H1 (cell line): ENCODE measurements at places on chromosomes 5 and 9. TPM values are rescaled to one million over a fixed set of nuclear protein-coding genes. Genes with fewer than 3 reads are reported as not detected.

SOHLH1 gene
- not detected in 2 replicates for total RNA-seq

GLRA1 gene
- total RNA-seq: not detected in 2 replicates

DRD1 gene
- total RNA-seq: 0.08 and 0.19 TPM in 2 replicates

NUP188 gene
- 95.0 and 111 TPM in 2 replicates for total RNA-seq

RASGRF2 gene
- 27.7 and 29.5 TPM in 2 replicates for total RNA-seq

STC2 gene
- total RNA-seq: 40.0 and 53.1 TPM in 2 replicates

JAKMIP2 gene
- total RNA-seq: 13.4 and 13.6 TPM in 2 replicates

SEC61B gene
- 155 and 163 TPM in 2 replicates for total RNA-seq

HTR1A gene
- 3.8 and 4.7 TPM in 2 replicates for total RNA-seq

DNM1 gene
- total RNA-seq: 43.7 and 62.7 TPM in 2 replicates

ADAMTS13 gene
- total RNA-seq: 5.1 and 5.8 TPM in 2 replicates

STXBP1 gene
- total RNA-seq: 60.9 and 61.9 TPM in 2 replicates

NEUROG1 gene
- not detected in 2 replicates for total RNA-seq

DNA sequence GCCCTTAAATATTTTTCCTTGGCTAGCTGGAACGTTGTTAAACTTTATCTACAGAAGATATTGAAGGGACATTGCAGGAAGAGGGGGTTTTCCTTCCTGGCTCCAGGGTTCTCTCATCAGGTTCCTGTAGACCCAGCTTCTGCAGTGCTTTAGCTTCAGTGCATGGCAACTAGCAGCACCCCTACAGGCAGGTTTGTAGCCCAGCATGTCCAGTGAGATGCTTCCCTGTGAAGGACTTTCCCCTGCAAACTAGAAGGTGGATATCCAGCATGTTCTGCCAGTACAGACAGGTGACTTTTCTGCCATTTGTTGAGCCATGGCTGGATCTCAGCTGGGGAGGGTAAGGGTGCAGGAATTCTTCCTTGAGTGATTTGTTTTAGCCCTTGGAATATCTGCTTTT lies 10.4 kb downstream of the CCL28 start:
- no peaks in the 10 kb centered on the region for H3K36me3 ChIP-seq
- H3K4me3 ChIP-seq: no peak overlapping the region
- peaks cover 2% of the 10 kb centered on the region for H3K27me3 ChIP-seq
- no peaks in the 10 kb centered on the region for H3K4me1 ChIP-seq

- H3K27me3 ChIP-seq: no peaks in the 10 kb centered on the region
- no peaks in the 10 kb centered on the region for H3K36me3 ChIP-seq
- no peak overlapping the region for H3K4me3 ChIP-seq
- no peak for DNase-seq
These were observed 242.9 kb downstream of the MCTP1 start for GRCh38 chr5:95042037-95042436.

- H3K27ac ChIP-seq: no peak overlapping the region
- no peak overlapping the region for H3K4me3 ChIP-seq
- no peaks in the 10 kb centered on the region for H3K36me3 ChIP-seq
- no peak for DNase-seq
These were observed 128.3 kb downstream of the C5orf15 start for GRCh38 chr5:133840168-133840567.

- no peaks in the 10 kb centered on the region for H3K4me1 ChIP-seq
- DNase-seq: no peak
- H3K27ac ChIP-seq: no peak overlapping the region
- H3K27me3 ChIP-seq: no peaks in the 10 kb centered on the region
- no peak overlapping the region for H3K4me3 ChIP-seq
- no peaks in the 10 kb centered on the region for H3K36me3 ChIP-seq
These were observed 243.7 kb downstream of the MPDZ start for GRCh38 chr9:13035822-13036221.

- H3K27ac ChIP-seq: no peak overlapping the region
- DNase-seq: no peak
- H3K27me3 ChIP-seq: no peaks in the 10 kb centered on the region
These were observed 4.1 kb downstream of the QSOX2 start for GRCh38 chr9:136241542-136241941.

- DNase-seq: no peak
- H3K27ac ChIP-seq: no peak overlapping the region
- H3K27me3 ChIP-seq: no peaks in the 10 kb centered on the region
- H3K4me1 ChIP-seq: no peaks in the 10 kb centered on the region
These were observed 17.9 kb upstream of the PAM start for GRCh38 chr5:102737161-102737560.

DNA sequence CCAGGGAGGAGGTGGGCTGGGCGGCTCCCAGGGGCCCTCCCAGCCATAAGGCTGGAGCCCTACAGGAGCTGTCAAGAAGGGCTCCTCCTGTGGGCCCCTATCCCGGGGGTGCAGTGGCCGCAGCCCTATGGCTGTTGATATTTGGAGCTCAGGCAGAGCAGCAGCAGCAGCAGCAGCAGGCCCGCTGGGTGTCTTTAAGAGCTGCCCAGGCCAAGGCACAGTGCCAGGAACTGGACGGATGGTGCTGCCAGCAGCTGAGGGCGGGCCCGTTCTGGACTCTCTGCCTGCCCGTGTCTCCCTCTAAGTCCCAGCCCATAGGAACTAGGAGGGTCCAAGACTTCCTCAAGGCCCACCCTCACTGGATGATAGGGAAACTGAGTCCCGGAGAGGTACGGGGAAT lies 3.6 kb downstream of the AK1 start:
- no peaks in the 10 kb centered on the region for H3K27me3 ChIP-seq
- DNase-seq: no peak
- no peak overlapping the region for H3K27ac ChIP-seq
- no peaks in the 10 kb centered on the region for H3K36me3 ChIP-seq
- H3K4me1 ChIP-seq: peaks cover 7% of the 10 kb centered on the region

DNA sequence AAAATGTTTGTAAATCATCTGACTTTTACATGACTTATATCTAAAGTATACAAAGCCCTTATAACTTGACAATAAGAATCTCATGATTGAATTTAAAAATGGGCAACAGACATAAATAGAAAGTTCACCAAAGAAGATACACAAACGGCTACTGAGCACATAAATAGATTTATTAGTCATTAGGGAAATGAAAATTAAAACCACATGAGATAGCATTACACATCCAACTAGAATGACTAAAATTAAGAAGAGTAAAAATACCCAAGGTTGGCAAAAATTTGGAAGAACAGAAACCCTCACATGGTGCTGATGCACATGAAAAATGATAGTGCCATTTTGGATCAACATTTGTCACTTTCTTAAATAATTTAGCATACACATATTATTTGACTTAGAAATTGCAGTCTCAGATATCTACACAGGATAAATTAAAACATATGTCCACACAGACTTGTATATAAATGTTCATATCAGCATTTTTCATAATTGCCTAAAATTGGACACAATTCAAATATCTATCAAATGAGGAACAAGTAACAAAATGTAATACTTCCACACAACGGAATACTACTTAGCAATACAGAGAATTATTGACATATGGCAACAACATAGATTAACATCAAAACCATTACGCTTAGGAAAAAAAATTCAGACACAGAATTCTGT lies 359.1 kb upstream of the DAB2 start:
- H3K4me3 ChIP-seq: no peak overlapping the region
- H3K4me1 ChIP-seq: 0 out of 2 replicates have a peak, but pooled peaks cover 1% of the 10 kb centered on the region
- DNase-seq: no peak

DNA sequence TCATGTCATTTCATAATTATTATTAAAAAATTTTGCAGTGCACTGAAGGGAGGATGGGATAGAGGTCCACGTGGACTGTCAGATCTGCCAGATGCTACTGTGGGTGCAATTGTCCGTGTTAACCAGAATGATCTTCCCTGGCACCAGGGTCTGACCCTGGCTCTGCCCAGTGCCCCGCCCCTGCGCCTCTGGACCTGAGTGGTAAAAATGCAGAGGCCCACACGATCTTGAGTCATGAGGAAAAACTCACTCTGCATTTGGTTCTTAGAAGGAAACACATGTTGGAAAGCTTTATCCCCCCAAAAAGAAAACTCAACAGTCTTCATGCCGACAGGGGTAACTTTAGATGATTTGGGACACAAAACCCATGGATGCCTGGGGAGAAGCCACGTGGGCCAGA lies 20.1 kb upstream of the BARX1 start:
- H3K27ac ChIP-seq: no peak overlapping the region
- H3K4me1 ChIP-seq: no peaks in the 10 kb centered on the region
- H3K4me3 ChIP-seq: no peak overlapping the region
- H3K36me3 ChIP-seq: no peaks in the 10 kb centered on the region

- peak overlapping the region; percentile 63 for H3K4me3 ChIP-seq
- H3K27ac ChIP-seq: no peak overlapping the region
- H3K27me3 ChIP-seq: no peaks in the 10 kb centered on the region; the same call in 1 of the 2 replicates
- peak; percentile 79 for DNase-seq
- no peaks in the 10 kb centered on the region for H3K36me3 ChIP-seq
- peaks cover 38% of the 10 kb centered on the region for H3K4me1 ChIP-seq
These were observed 730 bp downstream of the WWC1 start for GRCh38 chr5:168291964-168292785.

- no peak within 1 kb of the TSS for H3K27ac ChIP-seq
- no peak for DNase-seq
- no peaks in the 10 kb centered on the region for H3K4me1 ChIP-seq
- H3K27me3 ChIP-seq: no peaks in the 10 kb centered on the region
These were observed at the start of gene ENTPD8 for GRCh38 chr9:137441289-137441934. ENTPD8 (minus strand) TSS chr9:137441357; CDS start chr9:137438285, 3,072 bp downstream.

- H3K27me3 ChIP-seq: peaks cover 5% of the 10 kb centered on the region; the same call in 1 of the 2 replicates
- H3K27ac ChIP-seq: no peak overlapping the region
- H3K4me1 ChIP-seq: peaks cover 16% of the 10 kb centered on the region
- no peak for DNase-seq
- no peaks in the 10 kb centered on the region for H3K36me3 ChIP-seq
These were observed 5.2 kb downstream of the SH3RF2 start for GRCh38 chr5:145941448-145942130.

DNA sequence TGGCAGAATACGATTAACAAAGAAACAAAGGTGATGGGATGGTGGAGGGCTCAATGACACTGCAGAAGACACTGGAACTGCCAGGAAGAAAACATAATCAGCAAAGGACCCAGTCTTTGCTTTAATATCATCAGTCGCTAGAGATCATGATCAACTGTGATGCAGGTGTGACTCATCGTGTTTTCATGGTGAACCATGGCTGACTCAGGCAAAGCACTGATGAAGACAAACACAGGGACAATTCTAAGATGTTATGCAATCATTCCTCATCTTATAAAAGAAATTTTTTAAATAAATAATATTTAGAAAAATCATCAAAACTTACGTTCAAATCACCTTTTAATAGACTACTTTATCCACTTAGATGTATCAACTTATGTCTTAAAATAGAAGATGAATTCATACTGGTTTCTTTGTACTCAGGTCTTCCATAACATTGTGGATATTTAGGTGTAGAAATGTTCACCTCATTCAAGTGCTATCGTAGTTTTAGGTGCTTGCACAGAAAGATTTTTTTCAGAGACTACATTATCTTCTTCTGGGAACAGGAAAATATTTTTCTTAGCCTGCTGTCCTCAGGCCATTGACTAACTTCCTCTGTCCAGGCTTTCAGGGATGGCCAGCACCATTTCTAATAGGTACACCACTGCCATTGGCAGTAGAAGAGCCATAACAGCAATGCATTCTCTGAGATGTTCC lies 673.4 kb upstream of the MEF2C start:
- no peak overlapping the region for H3K4me3 ChIP-seq
- no peak overlapping the region for H3K27ac ChIP-seq
- H3K4me1 ChIP-seq: no peaks in the 10 kb centered on the region
- H3K27me3 ChIP-seq: no peaks in the 10 kb centered on the region

- H3K27ac ChIP-seq: no peak overlapping the region
- H3K4me1 ChIP-seq: no peaks in the 10 kb centered on the region
- H3K27me3 ChIP-seq: no peaks in the 10 kb centered on the region
- no peak overlapping the region for H3K4me3 ChIP-seq
- DNase-seq: no peak
These were observed 142.8 kb downstream of the MAST4 start for GRCh38 chr5:66739021-66739420.

GRCh38 chr5:93829346-93829745 lies 87.9 kb upstream of the POU5F2 start:
- no peak overlapping the region for H3K27ac ChIP-seq
- no peak for DNase-seq
- no peak overlapping the region for H3K4me3 ChIP-seq
- H3K4me1 ChIP-seq: no peaks in the 10 kb centered on the region

DNA sequence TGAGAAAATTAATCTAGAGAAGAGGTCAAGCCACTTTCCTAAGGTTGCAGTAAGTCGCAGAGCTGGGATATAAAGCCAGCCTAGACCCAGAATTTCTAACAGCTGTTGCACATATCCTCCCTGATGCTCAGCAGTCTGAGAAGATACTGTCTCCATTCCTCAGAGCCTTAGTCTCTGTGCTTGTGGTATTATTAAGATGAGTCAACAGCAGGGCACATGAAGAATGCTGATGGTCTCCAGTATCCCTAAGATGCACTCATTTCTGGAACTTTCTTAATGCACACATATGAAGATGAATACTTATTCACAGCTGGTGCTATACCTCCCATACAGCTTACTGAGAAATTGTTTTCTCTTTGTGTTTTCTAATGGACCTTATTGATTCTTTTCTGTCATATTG lies 32.5 kb downstream of the SGCD start:
- no peaks in the 10 kb centered on the region for H3K27me3 ChIP-seq
- no peaks in the 10 kb centered on the region for H3K36me3 ChIP-seq
- no peak for DNase-seq
- H3K4me1 ChIP-seq: no peaks in the 10 kb centered on the region

- H3K4me1 ChIP-seq: no peaks in the 10 kb centered on the region
- peaks cover 14% of the 10 kb centered on the region for H3K36me3 ChIP-seq
- no peak overlapping the region for H3K4me3 ChIP-seq
- H3K27ac ChIP-seq: no peak overlapping the region
- H3K27me3 ChIP-seq: no peaks in the 10 kb centered on the region
- DNase-seq: no peak
These were observed 29.7 kb downstream of the DCAF12 start for GRCh38 chr9:34096751-34097150.

DNA sequence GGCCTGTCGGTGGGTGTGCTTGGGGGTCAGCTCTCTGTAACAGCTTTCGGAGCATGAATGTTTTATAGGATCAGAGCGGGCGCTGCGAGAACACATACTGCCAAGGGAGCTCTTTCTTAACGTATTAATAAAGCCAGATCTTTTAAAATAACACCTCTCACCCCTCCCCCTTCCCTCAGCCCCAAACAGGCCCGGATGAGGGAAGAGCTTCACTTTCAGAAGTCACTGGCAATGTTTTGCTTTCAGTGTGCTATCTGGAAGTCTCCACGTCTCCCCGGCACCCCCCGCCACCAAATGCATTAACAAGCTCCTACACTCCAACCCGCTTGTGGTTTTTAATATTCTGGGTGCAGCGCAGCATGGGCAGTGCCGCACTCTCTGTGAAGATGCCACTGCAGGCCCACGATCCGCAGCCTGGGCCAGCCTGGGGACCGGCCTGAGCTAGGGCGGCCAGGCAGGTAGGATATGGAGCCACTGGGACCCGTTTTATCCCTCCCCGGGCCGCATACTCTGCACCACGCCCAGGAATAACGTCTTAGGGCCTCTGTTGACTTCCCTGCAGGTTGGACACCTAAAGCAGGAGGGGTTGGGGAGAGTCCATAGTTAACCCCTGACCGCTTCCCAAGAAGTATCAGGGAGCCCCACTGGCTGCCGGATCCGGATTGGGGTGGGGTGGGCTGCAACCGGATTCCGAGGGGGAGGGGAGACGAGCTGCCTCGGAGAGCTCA lies 12.6 kb downstream of the NR2F1 start:
- H3K4me1 ChIP-seq: peaks cover 2% of the 10 kb centered on the region
- H3K4me3 ChIP-seq: no peak overlapping the region
- H3K27me3 ChIP-seq: peaks cover 94% of the 10 kb centered on the region
- H3K36me3 ChIP-seq: no peaks in the 10 kb centered on the region
- DNase-seq: no peak
- H3K27ac ChIP-seq: no peak overlapping the region
